ENCODE measurements at places on chromosomes 12 and 14.
A peak's percentile ranks its signal among the peaks of the same experiment; 100 is the strongest.

GRCh38 chr14:94378527-94379290, 9.7 kb downstream of the SERPINA1 start:
- DNase-seq: no peak

GRCh38 chr12:39920222-39920621, 185.7 kb downstream of the SLC2A13 start:
- DNase-seq: no peak

DNA sequence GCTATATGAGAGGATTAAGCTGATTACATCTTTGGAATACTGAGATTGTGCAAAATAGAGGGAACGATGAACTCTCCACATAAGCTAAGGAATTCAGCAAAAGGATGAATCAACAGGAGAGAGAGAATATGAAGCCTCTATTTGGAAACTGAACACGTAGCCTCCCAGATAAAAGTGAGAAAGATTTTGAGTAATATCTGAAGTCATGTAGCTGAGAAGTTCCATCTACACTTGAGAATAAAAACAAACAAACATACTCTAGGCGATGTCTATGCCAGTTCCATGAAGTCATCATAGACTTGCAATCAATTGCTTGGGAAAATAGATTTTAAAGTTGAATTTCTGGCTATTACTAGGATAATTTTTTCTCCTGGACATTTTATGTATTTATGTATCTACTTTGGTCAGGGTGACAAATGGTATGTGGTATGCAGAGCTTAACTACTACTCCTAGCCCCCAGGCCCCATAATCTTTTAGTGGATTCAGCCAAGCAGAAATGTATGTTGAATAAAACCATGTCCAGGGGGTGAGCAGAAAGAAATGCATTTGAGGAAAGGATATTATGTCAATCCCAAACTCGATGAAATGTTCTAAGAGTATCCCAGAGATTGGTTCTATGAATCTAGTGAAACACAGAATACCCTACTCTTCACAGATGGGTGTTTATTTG, 627.4 kb downstream of the DIO2 start:
- DNase-seq: peak; percentile 67

DNA sequence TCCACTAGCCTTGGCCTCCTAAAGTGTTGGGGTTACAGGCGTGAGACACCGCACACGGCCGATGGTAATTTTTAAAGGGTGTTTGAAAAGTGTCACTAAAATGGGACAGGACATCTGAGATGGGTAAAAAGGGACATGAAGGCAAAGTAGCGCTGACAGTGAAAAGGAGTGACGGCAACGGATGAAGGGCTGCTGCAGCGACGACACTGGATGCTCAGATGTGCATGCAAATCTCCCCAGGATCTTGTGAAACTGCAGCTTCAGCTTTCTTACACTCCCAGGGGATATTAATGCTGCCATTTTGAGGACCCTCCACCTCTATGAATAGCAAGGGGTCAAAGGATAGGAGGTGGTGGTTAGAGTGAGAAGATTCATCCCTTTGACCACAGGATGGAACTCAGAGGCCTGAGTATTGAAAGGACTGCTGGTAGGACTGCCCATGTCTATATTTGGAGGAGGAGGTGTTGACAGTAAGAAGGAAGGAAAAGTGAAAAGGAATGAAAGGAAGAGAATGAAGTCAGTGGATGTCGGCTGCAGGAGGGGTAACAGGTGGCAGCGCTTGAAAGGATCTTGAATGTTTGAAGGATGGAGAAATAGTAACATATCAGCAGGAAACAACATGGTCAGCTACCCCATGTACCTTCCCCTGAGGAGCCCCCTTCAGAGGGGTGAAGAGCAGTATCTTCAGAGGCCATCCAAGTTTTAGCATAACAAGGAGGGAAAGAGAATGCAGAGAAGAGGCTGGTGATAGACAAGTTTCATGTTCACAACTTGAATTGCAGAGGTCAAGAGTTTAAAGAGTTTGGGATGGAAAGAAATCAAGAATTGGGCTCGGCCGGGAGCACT, 37.1 kb downstream of the CLIP1 start:
- DNase-seq: no peak

DNA sequence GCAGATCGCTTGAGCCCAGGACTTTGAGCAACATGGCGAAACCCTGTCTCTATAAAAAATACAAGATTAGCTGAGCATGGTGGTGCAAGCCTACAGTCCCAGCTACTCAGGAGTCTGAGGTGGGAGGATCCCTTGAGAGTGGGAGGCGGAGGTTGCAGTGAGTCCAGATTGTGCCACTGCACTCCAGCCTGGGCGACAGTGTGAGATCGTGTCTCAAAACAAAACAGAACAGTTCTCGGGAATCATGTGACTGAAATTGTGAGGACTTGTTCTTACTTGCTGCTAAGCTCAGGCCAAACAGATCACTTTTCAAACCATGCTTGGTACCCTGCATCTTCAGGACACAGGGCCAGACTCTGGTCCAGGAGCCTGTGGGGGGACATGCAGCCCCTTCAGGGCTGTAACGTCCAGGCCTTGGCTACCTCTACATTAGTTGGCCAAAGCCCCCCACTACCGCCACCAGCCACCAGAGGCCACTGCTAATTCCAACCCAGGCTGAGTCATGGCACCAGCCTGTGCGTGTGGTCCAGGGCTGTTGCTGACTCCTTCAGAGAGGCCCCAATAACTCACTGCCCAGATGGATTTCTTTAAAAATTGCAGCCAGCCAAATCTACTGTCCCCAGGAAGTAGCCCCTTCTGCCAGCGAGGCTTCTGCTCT, 33.4 kb upstream of the SYNDIG1L start:
- peak; percentile 70 for DNase-seq

- no peak for DNase-seq
These were observed 11.6 kb upstream of the FAM177A1 start for GRCh38 chr14:35034440-35034833.

DNA sequence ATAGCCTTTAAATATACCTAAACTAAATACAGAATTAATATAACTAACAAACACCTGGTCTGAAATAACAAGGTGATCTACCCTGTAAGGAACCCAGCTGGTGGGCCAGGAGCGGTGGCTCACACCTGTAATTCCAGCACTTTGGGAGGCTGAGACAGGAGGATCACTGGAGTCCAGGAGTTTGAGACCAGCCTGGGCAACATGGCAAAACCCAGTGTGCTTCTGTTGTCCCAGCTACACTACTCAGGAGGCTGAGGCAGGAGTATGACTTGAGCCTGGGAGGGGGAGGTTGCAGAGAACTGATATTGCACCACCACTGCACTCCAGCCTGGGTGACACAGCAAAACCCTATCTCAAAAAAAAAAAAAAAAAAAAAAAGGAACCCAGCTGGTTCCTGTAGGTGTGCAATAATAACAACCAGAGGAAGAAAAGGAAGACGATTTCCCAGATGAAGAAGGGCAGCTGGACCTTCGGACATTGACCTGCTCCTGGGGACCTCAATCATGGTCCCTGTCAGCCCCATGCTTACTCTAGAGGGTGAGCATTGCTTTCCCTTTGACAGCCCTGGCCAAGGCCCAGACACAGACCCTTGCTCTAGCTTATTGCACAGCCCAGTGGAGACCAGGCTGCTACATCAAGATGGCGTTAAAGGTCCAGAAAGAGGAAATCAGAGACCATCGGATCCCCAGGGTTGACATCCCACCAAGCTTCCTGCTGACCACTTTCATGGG, 5.4 kb downstream of the FOS start:
- peak; percentile 31 for DNase-seq

DNA sequence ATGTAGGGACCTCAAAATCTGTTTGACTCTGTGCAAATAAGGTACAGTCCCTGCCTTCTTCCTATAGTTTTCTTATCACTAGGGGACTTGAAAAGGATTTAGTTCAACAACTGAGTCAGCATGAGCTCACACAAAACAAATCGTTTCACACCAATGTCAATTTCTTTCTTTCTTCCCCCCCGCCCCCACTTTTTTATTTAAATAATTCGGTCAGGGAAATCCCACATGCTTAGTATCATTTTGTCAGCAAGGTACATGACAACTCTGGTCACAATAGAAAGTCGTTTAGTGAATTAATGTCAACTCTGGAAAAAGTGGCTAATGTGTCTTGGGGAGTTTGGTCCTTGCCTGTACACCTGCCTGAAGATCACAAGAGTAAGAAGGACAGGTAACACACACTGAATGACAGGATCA, 232.2 kb upstream of the PLEKHG7 start:
- DNase-seq: no peak

Measured in brain microvascular endothelial cell (primary cell).